ENCODE measurements at places on chromosomes 5 and 9. TPM values are rescaled to one million over a fixed set of nuclear protein-coding genes. Genes with fewer than 3 reads are reported as not detected.

The SPTLC1 gene
- 127 TPM for total RNA-seq

The UHRF2 gene
- total RNA-seq, result 88.9 TPM

The IL33 gene
- 11.8 TPM for total RNA-seq

The NMUR2 gene
- not detected for total RNA-seq

The F12 gene
- 0.85 TPM for total RNA-seq

The C5orf58 gene
- not detected for total RNA-seq

The PCDHB16 gene
- total RNA-seq, result 0.17 TPM

The LCN1 gene
- total RNA-seq, result not detected

The TAS2R1 gene
- total RNA-seq, result not detected

The FBP2 gene
- total RNA-seq, result not detected

The CLIC3 gene
- total RNA-seq, result not detected

The EIF4E1B gene
- total RNA-seq, result not detected

The TUT7 gene
- 27.2 TPM for total RNA-seq

The RACK1 gene
- 4,370 TPM for total RNA-seq

The BHMT gene
- not detected for total RNA-seq

The PFN3 gene
- total RNA-seq, result not detected

The GRPEL2 gene
- 61.9 TPM for total RNA-seq

The ADAMTSL2 gene
- total RNA-seq, result under 0.01 TPM

The PCDHB8 gene
- total RNA-seq, result 0.34 TPM

The THOC3 gene
- total RNA-seq, result 55.6 TPM

The SPINK5 gene
- 0.85 TPM for total RNA-seq

The UBAP2 gene
- 28.4 TPM for total RNA-seq

The SOWAHA gene
- total RNA-seq, result not detected

DNA sequence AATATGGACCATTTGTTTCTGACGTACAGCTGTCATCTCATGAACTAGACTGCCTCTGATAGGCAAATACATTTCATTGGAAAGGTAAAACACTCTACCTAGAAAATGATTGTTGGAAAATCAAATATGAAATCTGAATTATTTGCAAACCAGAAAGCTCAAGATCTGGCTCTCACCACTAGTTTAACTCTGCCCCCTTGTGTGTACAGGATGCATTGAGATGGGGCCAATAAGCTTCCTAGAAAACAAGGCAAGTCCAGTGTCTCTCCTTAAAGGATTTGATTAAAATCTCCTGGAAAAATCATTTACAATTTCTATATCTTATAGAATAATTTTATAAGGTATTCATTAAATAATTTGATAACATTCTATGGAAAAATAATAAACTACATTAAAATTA, 311.9 kb upstream of the ANKH start:
- no peak for DNase-seq

- DNase-seq, result no peak
Observed at GRCh38 chr9:102518324-102518723, 476.8 kb upstream of the CYLC2 start.

- DNase-seq, result no peak
Observed at GRCh38 chr5:1180841-1181271, 20.5 kb upstream of the SLC6A19 start.

GRCh38 chr5:36502608-36503007, 103.8 kb upstream of the SLC1A3 start:
- DNase-seq, result no peak

DNA sequence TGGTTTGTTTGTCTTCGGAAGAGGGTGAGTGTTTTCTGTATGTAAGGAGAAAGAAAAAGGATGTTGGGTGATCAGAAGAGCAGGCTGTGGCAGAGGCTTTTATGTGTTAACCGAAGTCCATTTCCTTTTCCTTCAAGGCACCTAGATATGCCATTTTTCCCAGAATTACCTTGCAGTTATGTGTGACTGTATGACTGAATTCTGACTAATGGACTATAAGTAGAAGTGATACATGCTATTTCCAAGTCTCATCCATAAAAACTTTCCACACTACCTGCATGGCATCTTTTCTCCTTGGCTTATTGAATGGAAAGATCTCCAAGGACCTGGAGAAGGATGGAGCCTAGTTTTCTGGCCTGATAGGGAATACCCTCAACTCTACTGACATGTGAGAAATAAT, 10.6 kb upstream of the NDUFS4 start:
- DNase-seq, result no peak

DNA sequence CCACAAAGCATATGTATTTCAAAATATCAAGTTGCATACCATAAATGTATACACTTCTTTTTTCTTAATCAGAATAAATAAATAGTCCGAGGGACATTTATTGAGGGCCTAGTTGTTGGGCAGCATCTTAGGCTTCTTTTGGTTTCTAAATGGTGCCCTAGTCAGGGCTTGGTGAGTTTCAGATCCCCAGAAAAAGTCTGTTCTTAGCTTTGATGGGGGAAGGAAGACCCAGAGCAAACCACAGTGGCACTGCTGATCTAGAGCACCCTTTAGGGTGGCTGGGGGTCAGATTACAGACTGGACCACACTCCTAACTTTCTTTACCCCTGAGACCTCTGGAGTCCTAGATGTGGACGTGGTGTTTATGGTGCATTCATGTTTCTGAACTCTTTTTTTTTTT, 97.8 kb downstream of the C9orf152 start:
- no peak for DNase-seq

GRCh38 chr5:122702524-122702875, 72.4 kb upstream of the SNX2 start:
- no peak for DNase-seq

- no peak for DNase-seq
Observed at GRCh38 chr5:16952968-16953671, 17.0 kb upstream of the MYO10 start.

DNA sequence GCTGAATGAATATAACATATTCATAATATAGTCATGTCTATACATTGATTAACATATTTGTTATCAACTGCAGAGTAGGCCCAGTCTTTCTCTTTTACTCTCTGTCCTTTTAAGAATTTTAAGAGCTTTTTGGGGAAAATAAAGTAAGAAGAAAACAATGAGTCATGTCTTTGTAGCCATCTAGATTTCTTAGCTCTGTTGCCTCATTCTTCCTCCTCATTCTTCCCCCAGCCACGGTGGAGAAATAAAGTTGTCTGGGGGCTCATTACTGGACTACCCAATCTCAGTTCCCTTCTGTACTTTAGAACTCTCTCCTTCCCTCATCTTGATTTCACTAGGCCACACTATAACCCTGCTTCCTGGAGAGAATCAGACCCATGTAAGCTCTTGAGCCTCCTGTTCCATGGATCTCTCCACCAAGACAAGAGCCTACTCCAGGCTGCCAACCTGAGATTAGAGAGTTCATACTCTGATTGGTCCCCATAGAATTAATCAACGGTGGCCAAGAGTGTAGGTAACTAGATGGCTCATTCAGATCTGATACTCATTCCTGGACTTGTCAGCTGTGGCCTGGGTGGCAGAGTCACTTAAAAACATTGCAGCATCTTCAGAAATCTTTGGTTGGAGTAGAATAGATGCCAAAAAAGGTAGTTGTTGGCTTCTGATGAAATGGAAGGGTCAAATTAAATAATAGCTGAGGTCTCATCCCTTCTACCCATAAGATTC, 44.2 kb downstream of the ITGA1 start:
- no peak for DNase-seq

GRCh38 chr5:80128141-80128540, 93.0 kb downstream of the THBS4 start:
- no peak for DNase-seq

- peak; percentile 51 for DNase-seq
Observed at GRCh38 chr9:91071184-91071990, 269.8 kb downstream of the SYK start.

- no peak for DNase-seq
Observed at GRCh38 chr5:105350486-105351140, 1788.0 kb upstream of the NUDT12 start.

GRCh38 chr5:64971513-64971912, 202.8 kb downstream of the CWC27 start:
- DNase-seq, result peak; percentile 51

DNA sequence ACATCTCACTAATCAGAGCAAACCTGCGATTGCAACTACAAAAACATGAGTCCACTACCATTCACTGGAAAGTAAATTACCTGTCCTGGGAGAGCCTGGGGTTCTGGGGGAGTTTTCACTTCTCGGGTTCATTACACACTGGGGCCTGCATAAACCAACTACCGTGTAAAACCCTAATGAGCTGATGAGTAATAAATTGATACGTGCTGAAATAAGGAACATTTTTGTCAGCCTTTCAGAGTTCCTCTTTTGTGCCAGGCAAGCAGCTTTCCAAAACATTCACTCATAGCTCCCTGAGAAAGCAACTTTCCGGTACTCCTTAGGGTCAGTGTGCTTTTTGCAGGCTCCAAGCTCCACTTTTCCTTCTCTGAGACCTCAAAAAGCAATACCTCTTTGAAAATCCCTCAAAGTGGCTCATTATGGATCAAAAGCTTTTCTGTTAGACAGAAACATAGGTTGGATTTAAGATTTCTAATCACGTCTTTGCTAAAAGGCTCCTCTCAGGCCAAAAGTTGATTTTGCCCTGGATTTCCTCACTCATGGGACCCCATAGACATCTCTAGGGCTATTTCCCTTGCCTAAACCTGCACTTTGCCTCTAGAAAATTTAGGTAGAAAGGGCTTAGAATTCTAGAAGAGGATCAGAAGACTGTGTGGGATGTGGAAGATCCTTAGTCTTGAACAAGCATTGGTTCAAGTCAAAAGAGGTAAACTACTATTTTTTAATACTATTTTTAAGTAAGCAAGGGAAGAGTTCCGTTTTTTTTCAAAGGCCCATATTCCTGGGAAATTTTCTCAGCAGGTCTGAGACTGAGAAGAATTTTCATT, 74.8 kb downstream of the ST8SIA4 start:
- no peak for DNase-seq

GRCh38 chr5:55101556-55102276, 730 bp upstream of the GZMA start:
- DNase-seq, result no peak

- DNase-seq, result no peak
Observed at GRCh38 chr5:56801256-56801655, 14.1 kb upstream of the MAP3K1 start.

GRCh38 chr9:84339962-84340361, 596 bp downstream of the SLC28A3 start:
- no peak for DNase-seq

DNA sequence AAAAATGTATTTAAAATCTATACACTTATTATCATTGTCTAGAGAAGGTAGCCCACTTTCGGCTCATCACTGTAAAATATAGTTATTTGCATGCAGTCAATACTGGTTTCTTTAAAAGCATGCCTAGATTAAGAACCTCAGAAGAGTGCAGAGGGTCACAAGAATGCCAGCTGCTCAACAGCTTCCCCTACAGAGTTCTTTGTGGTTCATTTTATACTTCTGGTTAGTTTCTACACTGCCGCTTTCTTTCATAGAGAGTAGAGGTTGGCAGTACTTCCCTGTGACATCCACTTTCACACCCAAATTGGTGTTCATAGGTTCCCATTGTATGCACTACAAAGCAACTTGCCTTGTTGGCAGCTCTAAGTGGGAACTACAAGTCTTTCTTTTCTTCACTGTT, 137.3 kb downstream of the KIAA0825 start:
- DNase-seq, result no peak

DNA sequence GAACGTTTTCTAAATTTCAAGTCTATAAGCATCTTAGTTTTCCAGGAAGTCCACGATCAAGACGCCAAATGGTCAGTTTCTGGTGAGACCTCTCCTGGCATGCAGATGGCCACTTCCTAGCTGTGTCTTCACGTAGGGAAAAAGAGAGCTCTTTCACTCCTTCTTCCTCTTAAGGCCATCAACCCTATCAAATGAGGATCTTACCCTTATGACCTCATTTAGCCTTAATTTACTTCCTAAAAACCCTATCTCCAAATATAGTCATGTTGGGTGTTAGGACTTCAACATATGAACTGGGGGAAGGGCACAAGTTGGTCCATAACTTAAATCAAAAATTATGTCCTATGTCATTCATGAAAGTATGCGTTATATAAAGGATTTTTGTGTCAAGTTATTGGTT, 229.5 kb downstream of the ARL15 start:
- DNase-seq, result no peak

GRCh38 chr9:89493671-89494070, 4.2 kb downstream of the SEMA4D start:
- no peak for DNase-seq

DNA sequence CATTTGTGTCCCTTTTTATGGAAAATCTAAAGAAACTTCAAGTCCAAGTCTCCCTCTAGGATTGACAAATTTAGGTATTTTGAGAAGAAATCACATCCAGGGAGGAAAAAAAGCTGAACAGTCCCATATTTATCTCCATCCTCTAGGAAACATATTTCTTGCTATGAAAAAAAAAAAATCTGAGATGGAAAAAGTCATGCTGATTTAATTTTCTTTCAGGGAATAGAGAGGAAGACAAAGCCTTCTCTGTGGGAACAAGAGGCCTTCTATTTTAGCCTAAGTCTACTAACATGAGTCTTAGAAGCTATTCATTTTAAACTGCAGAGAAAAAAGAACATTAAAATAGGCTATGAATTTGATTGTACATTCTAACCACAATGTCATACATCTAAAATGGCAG, 63.1 kb upstream of the CDK5RAP2 start:
- no peak for DNase-seq

- peak; percentile 92 for DNase-seq
Observed at GRCh38 chr9:101311758-101312420, 72.9 kb downstream of the BAAT start.

- DNase-seq, result no peak
Observed at GRCh38 chr9:93134740-93135444, 841 bp upstream of the NINJ1 start.

DNA sequence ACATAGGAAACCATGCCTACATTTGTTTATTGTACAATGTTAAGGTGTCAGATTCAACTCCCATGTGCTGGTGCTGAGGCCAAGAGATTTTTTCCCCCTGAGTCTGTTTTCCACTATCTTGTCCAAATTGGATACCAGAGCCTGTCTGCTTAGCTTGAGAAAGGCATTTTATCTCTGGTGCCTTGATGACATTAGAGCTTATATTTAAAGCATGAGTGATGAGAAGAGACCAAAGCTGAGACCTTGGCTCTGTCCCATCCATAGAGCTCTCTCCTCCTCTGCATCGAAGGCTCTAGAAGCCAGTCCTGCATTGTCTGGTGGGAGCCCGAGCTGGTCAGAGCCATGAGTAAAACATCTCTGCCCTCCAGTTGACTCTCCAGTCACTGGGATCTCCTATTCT, 10.4 kb upstream of the PPP2CA start:
- no peak for DNase-seq

GRCh38 chr5:134584662-134585061, 48.0 kb downstream of the SAR1B start:
- DNase-seq, result no peak

DNA sequence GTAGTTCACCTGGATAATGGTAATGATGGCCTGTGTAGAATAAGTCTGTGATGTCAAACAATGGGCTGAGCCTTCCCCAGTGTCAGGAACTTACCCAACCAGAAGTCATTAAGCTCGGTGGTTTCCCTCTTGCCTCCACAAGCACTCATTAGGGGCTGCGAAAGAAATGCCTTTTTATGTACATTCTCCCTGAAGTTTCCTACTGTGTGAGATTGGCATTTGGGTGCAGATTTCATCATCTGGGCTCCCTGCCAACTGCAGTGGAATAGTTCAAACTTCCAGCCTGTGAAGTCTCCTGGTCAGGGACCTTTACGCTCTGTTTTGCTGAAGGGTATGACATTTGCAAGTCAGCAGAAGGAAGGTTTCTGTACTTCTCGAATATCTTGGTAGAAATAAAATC, 41.6 kb upstream of the TMEM215 start:
- no peak for DNase-seq
